ENCODE measurements at places on chromosomes 3 and 15.

DNA sequence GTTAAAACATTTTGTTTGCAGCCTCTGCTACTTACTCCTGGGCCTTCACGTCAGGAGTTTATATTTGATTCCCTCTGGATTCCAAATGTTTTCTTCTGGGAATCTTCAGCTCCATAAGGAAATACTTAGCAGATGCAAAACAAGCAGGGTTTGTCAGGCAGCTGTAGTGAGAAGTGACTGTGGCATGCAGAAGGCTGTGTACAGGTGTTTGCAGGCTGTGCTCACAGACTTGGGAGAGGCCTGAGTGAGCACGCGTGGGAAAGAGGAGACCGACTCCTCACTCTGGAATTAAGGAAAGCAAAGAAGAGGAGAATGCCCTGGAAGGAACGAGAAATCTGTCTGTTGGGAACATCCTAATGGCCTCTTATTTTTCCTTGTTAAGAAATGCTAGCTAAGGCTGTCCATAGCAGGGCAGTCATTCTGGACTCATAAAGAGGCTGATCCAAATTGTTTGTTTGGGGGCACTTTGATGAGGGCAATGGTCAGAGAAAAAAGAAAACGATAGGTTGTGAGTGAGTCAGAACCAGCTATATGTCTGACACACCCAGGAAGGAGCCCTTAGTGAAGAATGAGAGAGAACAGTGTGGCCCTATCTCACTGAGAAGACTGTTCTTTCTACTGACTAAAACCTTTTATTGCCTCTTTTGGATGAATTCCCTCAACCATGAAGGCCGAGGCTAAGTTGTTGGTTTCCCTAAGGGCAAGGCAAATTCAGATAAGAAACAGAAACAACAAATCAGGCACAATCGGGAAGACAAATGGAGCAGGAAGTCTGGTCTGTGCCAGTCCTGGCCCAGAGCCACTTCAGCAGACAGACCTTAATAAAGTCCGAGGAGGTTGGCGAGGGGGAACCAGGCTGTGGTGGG lies 82.6 kb downstream of the TGFBR2 start:
- DNase-seq: no peak

DNA sequence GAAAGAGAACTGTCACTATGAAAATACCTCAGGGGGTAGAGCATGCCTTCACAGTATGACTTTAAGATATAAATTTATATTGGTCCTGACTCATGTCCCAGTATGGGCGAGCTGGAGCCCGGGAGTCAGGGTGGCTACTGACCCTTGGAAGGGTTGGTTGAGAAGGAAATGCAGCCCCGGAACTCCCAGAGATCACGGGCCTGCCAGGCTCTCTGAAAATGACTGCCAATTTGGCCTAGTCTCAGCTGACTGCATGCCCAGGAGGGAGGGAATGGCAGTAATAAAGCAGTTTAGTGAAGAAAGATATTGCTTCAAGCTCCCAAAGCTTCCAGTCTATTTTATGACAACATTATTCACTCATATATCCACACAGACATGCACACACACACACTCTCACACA lies 299.0 kb downstream of the NR2F2 start:
- no peak for DNase-seq

- DNase-seq: no peak
These were observed 86.1 kb upstream of the BCL6 start for GRCh38 chr3:187831125-187832051.

GRCh38 chr3:73055583-73055982 lies 5.9 kb upstream of the EBLN2 start:
- no peak for DNase-seq

DNA sequence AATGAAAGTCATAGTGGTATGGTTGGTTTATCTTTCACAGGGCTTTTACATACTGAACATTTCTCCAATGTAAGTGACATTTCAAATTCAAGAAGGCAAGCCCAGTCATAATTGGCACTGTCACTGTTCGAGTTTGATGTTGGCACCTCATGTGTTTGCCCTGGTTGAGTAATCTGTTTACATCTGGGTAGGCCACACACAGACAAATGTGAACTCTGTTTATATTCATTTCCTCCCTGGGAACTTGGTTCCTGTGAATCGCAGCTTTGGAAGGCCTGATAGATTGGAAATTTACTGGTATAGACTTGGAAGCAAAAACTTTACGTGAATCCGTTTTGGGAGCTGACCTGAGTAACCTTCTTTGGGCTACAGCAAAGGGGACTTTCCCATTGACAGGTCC lies 395.2 kb upstream of the AZI2 start:
- no peak for DNase-seq

DNA sequence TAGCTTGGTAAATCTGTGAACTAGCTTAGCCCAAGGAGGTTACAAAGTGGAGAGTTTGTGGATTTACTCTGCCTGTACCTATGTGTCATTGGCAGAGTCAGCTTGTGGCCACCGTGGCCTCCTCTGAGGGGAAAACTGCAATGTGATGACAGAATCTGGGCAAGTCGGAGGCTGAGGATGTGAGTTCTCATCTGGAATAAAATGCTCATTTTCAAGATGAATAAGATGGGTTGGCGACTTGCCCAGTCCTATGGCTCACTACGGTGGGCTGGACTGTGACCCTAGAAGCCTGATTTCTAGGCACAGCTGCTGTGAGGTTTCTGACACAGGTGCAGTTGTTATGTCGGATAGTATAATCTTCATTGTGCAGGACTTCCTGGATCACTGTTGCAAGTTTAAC lies 83.7 kb downstream of the ETV5 start:
- DNase-seq: peak; percentile 10

DNA sequence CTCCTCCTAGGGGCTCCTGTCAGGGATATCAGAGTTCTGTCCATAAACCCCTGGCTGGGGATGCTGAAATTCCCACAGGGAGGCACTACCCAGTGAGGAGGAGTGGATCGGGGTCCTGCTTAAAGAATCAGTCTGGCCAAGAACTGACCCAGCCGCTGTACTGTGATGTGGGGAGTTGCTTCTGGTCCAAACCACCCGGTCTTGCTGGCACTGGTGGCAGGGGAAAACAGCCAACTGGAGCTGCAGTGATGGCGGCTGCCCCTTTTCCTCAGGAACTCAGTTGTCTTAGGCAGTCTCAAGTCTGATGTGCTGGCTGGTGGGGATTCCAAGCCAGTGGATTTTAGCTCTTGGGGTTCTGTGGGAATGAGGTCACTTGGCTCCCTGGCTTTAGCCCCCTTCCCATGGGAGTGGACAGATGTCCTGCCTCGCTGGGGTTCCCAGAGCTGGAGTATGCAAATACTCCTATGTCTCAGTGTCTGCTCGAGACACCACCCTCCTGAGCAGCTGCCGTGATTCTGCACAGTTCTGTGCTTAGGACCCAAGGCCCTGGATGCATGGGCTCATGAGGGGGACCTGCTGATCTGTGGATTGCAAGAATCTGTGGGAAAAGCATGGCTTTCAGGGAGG lies 97.1 kb downstream of the SLC25A26 start:
- DNase-seq: no peak

GRCh38 chr3:180319461-180319860 lies 282.5 kb upstream of the TTC14 start:
- DNase-seq: no peak

- DNase-seq: no peak
These were observed 158.2 kb downstream of the SPATA16 start for GRCh38 chr3:172982736-172983364.

Measured in activated CD8-positive, alpha-beta memory T cell treated with anti-CD3 and anti-CD28 coated beads for 48 hours (primary cell).